Cerebellum (tissue), 4 donors: ENCODE measurements at places on chromosomes 2 and 18. TPM values are rescaled to one million over a fixed set of nuclear protein-coding genes. Genes with fewer than 3 reads are reported as not detected.

Gene CLEC4F
- not detected for total RNA-seq

Gene DHX57
- 50.8 TPM for total RNA-seq

Gene PCARE
- total RNA-seq = 1.5 TPM

Gene CRYGD
- 1.9 TPM for total RNA-seq

Gene TEX44
- not detected for total RNA-seq

Gene AOX1
- total RNA-seq = 2.8 TPM

Gene DSG1
- total RNA-seq = 0.27 TPM

Gene ACVR1C
- total RNA-seq = 0.45 TPM

Gene MATN3
- 3.1 TPM for total RNA-seq

Gene DTNA
- total RNA-seq = 86.1 TPM

Gene DOCK10
- 53.0 TPM for total RNA-seq

Gene UGT1A5
- total RNA-seq = not detected

Gene CRYGC
- not detected for total RNA-seq

Gene SULT1C3
- not detected for total RNA-seq

Gene PSMA8
- not detected for total RNA-seq

Gene CCDC68
- 0.82 TPM for total RNA-seq

Gene COL4A4
- 3.0 TPM for total RNA-seq

Gene NPAS2
- 1.3 TPM for total RNA-seq

Gene SULT1C2
- total RNA-seq = 0.73 TPM

Gene PHLPP1
- 23.5 TPM for total RNA-seq

Gene KLHL29
- total RNA-seq = 34.0 TPM

Gene RAX
- 2.0 TPM for total RNA-seq

Gene GREB1L
- 66.2 TPM for total RNA-seq
